ENCODE measurements at places on chromosomes 2 and 18.
A peak's percentile ranks its signal among the peaks of the same experiment; 100 is the strongest.

- no peak for DNase-seq
These were observed 103.0 kb downstream of the HNRNPLL start for GRCh38 chr2:38499548-38500282.

DNA sequence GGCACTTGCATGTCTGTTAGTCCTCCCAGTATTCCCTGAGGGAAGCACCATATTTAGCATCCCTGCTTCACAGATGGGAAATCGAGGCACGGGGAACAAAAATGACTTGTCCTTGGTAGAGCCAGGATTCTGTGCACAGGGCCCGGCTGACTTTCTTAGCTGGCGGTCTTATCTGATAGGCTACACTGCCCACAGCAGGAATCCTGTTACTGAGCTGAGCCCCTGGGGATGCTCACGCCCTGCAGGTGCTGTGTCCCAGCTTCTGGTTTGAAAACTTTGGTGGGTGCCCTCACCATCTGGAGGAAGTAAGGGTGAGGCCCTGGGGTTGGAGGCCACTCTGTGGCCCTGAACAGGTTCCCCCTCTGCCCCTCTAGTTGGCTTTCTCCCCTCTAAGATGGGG, 68.4 kb upstream of the MCFD2 start:
- DNase-seq: no peak

DNA sequence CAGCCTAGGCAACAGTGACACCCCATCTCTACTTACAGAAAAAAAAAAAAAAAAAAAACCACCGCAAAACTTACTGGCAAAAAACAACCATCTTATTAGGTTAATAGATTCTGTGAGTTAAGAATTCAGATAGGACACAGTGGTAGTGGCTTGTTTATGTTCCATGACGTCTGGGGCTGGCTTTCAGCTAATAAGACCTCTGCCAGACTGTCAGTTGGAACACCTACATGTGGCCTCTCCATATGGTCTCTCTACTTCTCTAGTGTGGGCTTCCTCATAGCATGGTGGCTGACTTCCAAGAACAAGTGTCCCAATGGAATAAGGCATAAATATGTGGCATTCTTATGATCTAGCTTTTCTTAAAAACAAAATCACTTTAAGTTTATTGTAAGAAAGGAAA, 94.0 kb upstream of the OTX1 start:
- DNase-seq: no peak

DNA sequence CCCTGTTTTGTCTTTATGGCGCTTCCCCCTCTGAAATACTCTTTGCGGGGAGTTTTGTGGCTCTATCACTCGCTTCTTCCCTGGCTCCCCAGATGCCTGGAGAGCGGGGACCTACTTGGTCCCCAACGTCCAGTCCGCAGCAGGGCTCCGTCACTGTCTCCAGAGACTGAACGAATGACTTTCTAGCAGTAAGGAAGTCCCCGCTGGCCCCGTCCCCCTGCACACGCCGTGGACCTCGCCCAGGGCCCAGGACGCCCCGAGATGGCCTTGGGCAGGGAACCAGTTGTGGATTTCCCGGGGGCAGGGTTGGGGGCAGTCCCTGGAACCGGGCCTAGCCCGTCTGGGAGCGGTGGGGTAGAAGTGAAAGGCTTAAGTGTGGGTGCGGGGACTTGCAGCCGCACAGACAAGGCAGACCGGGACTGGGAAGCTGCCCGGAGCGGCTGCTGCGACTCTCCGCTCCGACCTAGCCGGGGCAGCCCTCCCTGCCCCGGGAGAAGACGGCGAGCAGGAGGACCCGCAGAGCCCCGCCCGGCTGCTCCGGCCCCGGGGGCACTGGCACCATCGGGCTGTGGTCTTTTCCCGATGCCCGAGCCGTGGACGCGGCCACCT, 821 bp upstream of the EPHA4 start:
- DNase-seq: peak; percentile 28

- no peak for DNase-seq
These were observed 5.2 kb downstream of the FN1 start for GRCh38 chr2:215430528-215431187.

- DNase-seq: no peak
These were observed 76.9 kb downstream of the MYO1B start for GRCh38 chr2:191321861-191322662.

- DNase-seq: no peak
These were observed 7.3 kb downstream of the TEX261 start for GRCh38 chr2:70987386-70987785.

- DNase-seq: no peak
These were observed 818 bp upstream of the CCDC141 start for GRCh38 chr2:179050755-179051154.

DNA sequence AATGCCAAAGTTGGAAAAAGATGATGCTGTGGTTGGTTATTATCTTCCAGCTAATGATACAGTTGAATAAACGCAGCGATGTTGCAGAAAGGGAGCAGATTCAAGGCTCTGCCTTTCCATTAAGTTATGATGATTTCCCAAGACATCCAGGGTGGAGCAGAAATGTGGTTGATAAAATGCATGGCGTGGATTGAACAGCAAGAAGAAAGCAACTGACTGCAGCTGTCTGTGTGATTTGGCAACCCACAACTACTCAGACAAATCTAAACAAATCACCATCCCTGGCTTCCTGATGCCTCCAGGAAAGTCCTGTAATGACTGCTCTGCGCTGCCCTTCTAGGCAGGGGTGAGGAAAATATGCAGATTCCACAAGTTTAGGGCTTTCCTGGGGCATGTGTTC, 166.3 kb downstream of the NRP2 start:
- no peak for DNase-seq

DNA sequence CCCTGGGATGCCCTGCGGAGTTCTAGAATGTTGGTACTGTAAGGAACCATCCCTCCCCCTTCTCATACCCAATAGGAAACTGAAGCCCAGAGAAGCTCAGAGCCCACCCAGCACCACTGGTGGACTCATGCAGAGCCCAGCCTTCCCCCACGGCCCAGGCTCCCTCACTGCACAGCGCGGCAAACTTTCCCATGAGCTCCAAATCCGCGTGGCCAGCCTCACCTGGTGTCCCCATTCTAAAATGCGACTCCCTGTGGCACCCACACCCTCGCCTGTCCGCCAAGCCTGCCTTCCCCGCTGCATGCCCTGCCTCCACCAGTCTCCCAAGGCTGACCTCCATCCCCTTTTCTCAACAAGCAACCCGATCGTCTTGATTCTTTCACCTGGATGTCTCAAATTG, 51.1 kb downstream of the PTGR3 start:
- DNase-seq: no peak

DNA sequence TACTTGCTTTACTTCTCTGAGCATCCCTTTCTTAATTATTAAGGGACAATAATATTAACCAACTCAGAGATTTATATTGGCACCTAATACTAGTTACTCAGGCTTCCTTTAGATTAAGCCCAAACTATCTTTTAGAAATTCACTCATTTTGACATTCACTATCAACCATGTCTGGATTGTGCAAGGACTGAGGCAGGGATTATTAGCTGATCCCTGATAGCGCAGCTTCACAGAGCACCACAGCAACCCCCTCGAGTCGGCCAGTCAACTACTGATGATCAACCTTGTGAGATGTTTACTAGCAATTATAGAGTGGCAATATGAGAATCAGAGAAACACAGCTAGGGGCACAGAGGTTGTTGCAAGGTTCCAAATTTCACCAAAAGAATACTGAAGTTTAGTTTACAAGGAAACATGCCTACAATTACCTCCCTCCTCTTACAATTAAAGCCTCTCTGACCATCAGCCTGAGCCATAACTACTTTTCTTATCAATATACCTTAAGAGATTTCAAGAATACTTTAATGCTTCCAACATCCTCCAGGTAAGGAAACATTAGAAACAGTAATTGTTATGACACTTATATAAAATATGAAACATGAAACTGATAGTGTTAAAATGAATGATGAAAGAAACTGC, 191.6 kb downstream of the TCF4 start:
- DNase-seq: no peak

DNA sequence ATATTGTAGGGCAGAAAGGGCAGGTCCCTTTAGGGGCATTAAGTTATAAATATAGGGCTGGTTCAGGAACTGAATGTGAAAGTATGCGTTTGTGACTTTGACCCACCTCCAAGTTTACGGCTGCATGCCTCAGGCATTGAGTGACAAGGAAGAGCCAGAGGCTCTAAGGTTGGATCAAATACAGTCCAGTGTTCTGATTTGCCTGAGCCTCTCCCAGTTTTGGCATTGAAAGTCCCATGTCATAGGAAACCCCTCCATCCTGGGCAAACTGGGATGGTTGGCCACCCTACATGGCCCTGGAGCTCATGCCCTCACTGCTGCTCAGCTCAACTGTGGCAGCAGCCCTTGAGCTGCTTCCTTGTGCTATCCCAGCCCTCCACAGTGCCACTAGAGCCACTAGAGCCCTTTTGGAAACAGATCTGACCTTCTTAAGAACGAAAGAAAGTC, 29.9 kb downstream of the HK2 start:
- DNase-seq: no peak

GRCh38 chr2:182321096-182321495, 105.7 kb downstream of the PDE1A start:
- no peak for DNase-seq

DNA sequence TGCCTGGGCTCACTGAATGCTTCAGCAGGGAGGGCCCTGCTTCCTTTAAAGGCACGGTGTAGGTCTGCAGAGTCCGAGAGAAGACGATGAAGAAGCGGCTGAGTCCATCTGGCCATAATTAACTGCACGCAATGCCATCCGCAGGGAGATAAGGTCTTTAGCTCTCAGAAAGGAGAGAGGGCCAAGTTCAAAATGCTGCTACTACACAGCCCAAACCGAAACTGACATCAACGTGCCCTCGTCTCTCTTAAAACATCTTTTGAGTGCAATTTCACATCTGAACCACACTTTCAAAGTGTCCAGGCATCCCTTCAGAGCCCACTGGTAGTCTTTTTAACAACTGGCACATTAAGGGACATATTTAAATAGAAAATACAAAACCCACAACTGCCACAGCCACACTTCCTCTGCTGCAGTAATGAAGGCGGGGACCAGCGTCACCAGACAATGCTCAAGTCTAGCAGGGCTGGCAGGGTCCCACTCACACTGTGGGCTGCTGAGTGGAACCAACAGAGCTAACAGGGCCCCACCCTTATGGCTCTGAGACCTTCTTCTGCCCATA, 35.8 kb downstream of the ST3GAL5 start:
- peak; percentile 28 for DNase-seq

DNA sequence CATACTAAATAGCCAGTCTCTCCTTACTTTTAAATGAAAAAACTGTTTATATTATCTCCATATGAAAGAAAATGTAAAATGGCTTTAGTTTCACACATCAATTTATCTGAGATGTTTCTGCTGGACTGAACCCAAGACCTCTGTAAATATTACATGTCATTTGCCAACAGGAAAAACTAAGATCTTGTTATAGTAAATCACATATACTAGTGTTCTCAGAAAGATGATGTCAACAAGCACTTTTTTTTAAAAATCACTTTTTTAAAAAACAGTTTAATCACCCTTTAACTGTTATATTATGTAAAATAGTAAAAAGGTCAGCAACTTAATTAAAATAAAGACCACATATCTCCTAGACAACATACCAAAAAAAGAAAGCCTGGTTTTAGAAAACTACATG, 46.3 kb downstream of the PTPN2 start:
- DNase-seq: no peak

GRCh38 chr2:179429060-179429471, 164.4 kb upstream of the SESTD1 start:
- no peak for DNase-seq

All from stimulated activated CD4-positive, alpha-beta T cell treated with anti-CD3 and anti-CD28 coated beads, Interleukin-12 subunit alpha, Interleukin-12 subunit beta, amount 100 ng/mL, for 4 hours (primary cell).